RPMI7951 (cell line): ENCODE measurements at places on chromosomes 2 and 18. TPM values are rescaled to one million over a fixed set of nuclear protein-coding genes. Genes with fewer than 3 reads are reported as not detected.
A peak's percentile ranks its signal among the peaks of the same experiment; 100 is the strongest.

The HTR2B gene
- total RNA-seq: 1.7 TPM in 2 replicates

The ANKRD36B gene
- total RNA-seq: 13.6 and 20.2 TPM in 2 replicates

The PTPRN gene
- 3.2 and 4.4 TPM in 2 replicates for total RNA-seq

The COMMD1 gene
- total RNA-seq: 78.7 and 100 TPM in 2 replicates

The EIPR1 gene
- 42.1 and 46.7 TPM in 2 replicates for total RNA-seq

The NR4A2 gene
- total RNA-seq: 0.59 and 0.96 TPM in 2 replicates

The SIX3 gene
- total RNA-seq: not detected in 2 replicates

The KANSL1L gene
- 19.2 and 25.3 TPM in 2 replicates for total RNA-seq

The CTAGE1 gene
- 0.68 and 1.3 TPM in 2 replicates for total RNA-seq

The SCN2A gene
- total RNA-seq: under 0.01 and 0.29 TPM in 2 replicates

The SEPTIN10 gene
- 107 and 124 TPM in 2 replicates for total RNA-seq

The USP34 gene
- total RNA-seq: 60.3 and 70.0 TPM in 2 replicates

The ALPG gene
- not detected in 2 replicates for total RNA-seq

The SUMO1 gene
- 210 and 276 TPM in 2 replicates for total RNA-seq

- no peak for DNase-seq
Measured at GRCh38 chr2:102143450-102143985, 972 bp downstream of the IL1R1 start.

GRCh38 chr2:236688563-236689392 is 119.2 kb downstream of the ACKR3 start:
- DNase-seq: no peak

DNA sequence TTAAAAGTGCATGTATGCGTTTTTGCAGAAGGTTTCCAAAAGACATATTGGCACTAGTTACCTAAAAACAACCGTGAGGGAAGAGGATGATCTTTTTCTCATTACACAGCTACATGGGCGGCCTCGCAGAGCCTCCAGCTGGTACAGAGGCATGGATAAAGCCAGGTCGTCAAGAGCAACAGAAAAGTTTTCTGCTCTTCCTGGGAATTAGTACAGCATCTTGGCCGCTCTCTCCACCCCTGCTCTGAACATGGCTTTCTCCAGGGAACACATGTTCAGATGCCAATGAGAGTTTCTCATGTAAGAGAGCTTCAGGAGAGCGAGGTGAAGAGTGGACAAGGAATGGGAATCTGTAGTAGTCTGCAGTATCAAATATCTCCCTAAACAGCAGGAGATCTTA is 108.4 kb downstream of the ZEB2 start:
- no peak for DNase-seq

DNA sequence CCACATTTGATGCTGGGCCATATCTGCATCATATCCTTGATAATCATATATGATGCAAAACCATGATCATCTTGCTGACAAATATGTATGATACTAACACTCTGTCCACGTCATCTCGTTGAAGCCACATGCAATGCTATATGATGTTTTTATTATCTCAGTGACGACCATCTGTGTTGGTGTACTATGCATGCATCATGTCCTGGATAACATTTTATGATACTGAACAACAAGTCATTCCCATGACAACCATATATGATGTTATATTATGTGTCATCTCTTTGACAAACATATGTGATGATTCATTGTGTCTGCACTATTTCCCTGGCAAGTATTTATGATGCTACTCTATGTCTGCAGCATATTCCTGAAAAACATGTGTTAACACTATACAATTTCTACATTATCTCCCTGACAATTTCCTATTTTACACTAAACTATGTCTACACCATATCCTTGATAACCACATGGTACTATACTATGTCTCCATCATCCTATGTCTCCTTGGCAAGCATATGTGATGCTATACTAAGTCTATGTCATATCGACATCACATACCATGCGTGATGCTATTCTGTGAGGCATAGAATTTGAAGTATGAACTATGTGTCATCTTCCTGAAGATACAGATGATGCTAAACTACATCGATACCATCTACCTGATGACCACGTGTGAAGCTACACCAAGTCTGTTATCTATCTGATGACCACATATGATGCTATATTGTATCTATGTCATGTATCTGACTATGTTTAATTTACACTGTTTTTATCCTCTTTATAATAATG is 37.0 kb downstream of the DAW1 start:
- peak; percentile 3 for DNase-seq

DNA sequence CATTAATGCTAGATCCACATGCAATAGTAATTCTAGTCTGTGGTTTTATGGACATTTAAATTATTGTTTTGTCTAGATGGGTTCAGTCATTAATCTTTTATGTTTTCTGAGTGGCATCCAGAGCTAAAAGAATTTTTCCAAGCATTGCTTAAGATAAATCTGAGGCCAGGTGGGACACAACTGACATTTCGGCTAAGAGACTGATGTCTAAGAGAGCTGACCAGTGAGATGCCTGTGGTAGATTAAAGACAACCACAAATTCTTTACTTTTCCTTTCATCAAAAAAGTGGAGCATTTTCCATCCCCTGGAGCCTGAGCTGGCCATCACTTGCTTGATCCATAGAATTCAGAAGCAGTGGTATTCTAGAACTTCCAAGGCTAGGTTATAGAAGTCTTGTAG is 182.2 kb downstream of the NRP2 start:
- DNase-seq: peak; percentile 71

DNA sequence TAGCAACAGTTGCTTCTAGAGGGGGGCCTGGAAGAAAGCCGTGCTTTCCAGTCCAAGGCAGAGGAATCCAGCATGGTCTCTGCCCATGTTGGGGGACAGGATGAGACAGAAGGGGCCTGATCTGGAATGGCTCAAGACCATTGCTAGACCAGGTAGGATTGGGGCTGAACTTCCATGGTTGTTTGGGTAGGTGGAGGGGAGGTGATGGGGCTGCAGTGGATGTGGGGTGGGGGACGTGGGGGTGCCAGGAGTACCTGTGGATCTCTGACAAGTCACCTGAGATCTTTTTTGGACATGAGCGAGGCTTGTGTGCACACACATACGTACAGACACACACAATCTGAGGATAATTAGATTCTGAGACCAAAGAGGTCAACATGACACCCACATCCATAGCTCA is 228.7 kb upstream of the SKOR2 start:
- DNase-seq: no peak

- no peak for DNase-seq
Measured at GRCh38 chr2:100124761-100125160, 17.6 kb downstream of the AFF3 start.

DNA sequence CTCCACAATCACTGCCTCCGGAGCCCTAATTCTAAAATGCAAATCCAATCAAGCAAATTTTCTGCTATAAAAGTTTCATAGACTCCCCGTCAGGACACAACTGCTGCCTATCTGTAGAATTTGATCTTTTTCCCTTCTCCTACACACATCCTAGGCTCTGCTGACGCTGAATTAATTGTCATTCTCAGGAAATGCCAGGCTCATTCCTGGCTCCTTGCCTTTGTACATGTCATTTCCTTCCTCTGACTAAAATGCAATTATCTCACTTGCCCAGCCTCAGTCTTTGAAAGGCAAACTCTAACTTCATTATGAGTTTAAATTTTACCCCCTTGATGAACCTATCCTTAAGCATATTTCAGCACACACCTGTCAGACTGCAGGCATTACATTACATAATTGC is 844.9 kb upstream of the CRIM1 start:
- no peak for DNase-seq

DNA sequence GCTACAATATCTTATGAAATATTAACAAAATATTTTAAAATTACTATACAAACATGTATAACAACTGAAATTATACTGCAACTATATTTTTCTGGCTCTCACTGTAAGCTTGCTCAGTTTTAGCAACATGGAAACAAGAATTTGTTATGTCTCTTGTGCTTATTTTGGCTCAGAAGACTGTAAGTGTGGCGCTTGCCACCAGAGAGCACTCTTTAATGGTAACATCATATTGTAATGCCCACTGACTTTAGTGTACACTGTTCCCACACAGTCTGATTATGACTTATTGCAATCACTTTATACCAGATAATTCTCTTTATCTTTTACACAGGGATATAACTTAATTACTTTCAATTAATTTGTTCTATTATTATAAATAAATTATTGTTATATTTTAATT is 1500.6 kb upstream of the TMEFF2 start:
- DNase-seq: peak; percentile 22

DNA sequence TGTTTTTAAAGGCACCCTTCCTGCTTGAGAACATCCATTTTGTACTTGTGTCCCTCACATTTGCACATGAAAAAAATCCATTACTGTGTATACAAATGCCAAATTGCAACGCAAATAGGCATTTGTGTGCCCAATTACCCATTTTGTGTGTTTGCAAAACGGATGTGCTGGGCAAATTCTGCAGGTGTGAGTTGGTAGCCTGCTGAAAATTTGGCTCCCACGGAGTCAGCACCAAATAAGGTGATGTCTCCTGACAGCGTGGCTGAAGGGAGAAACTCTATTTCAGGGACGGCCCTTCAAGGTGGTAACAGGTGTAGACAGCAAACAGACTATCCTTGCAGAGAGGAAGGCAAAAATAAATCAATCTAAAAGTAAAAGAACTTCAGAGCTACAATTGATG is 661.1 kb downstream of the BCL11A start:
- DNase-seq: no peak

GRCh38 chr2:170544817-170545216 is 170.3 kb upstream of the SP5 start:
- DNase-seq: no peak

DNA sequence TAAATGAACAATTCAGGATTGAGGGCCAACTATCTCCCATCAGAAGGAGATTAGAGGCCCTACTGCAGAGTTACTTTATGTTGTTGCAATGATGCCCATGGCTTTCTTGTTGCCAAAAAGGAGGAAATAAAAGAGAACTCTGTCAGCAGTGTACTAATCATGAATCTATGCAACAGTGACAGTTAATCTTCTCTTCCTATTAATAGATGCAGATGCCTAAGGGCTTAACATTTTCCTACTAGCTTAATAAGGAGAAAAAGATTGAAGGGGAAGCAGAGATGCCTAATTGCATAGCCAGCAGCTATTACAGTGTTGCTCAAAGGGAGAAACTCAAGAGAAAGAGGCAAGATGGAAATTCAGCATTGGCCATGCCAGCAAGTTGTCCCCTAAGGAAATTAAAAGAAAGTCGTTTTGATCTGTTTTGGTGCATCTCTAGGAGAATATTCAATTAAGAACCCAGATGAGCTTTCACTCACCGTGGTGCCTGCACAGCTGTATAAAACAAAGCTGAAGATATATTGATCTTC is 107.1 kb upstream of the KCNJ3 start:
- no peak for DNase-seq

GRCh38 chr2:138122891-138123290 is 158.6 kb downstream of the HNMT start:
- DNase-seq: no peak

DNA sequence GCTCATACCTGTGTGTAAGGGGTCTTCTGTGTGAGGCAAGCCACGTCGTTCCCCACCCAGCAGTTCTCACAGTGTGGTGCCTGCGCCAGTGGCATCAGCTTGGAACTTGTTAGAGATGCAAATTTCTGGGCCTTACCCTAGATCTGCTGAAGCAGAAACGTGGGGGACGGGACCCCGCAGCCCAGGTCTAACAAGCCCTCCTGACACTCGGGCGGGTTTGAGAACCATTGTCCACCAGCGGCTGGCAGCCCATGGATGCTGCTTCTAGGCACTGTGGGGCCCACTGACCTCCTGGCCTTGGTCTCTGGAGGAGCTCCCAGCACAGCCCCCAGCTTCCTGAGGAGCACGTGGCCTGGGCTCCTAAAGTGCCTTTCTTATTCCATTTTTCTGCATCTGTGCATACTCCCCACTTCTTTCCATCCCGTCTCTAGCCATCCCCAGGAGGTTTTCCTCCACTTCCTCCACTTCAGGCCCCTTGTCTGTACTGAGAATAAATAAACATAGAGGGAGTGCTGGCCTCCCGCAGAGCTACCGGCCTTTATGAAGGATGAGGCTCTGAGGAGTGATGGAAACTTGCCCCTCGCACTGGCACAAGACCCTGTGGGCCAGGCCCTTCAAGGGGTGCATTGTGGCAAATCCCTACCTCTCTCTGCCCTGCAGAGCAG is 94.3 kb downstream of the GALR1 start:
- DNase-seq: no peak

GRCh38 chr2:239634769-239635168 is 233.9 kb upstream of the HDAC4 start:
- DNase-seq: no peak

DNA sequence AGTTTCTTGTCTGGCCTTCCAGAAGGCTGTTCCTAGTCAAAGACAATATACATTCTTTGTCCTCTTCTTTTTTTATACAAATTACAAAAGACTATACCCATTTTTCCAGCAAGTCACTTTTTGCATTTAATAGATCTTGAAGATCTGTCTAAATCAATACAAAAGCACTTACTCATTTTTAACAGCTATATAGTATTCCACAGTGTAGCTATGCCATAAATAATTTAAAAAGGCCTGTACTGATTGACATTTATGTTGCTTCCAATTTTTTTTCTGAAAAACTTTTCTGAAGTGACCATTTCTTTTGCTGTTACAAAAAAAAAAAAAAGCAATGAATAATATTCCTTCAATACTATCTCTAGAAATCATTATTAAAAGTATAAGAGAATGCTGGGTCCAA is 30.3 kb upstream of the HNRNPLL start:
- DNase-seq: no peak

DNA sequence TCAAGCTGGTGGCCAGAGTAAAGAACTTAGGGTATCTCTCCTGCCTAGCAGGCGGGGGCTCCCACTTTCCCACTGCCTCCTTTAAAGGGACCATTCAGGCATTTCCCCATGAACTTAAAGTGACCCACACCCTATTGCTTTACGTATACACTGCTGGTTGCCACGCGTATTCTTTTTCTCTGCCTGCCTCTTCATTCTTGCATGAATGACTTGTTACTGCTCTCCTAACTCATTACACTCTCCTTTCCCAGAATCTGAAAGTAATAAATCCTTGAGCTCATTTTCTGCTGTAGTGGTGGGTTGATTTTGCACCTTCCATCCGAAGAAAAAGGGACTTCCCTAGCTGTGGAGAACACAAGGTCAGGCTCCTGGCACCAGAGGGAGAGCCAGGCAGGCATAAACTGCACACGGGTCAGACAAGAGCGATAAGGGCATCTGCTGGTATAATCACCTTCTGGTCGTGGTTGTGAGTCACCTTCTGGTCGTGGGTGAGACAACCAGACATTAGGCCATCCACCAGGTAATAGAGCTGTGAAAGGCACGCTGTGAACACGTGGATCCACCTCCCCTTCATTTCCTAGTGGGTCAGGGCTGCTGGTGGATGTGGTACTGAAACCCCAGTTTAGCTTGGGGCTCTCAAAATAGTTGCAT is 950.3 kb downstream of the SOCS6 start:
- no peak for DNase-seq

DNA sequence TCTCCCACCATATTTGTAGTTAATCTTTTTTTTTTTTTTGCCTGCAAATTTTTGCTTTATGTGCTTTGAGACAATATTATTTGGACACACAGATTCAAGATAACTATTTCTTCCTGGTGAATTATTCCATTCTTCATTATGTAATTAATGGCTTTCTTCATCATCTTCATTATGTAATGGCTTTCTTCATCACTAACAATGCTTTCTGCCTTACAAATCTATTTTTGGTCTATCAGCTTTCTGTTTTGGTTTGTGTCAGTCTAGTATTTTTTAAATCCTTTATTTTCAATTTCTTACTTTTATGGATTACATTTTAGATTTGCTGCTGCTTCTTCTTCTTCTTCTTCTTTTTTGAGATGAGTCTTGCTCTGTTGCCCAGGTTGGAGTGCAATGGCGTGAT is 60.5 kb downstream of the MSH6 start:
- no peak for DNase-seq
